ENCODE measurements at places on chromosomes 7 and 10. TPM values are rescaled to one million over a fixed set of nuclear protein-coding genes. Genes with fewer than 3 reads are reported as not detected.

The ASB13 gene
- total RNA-seq: 0.90 TPM

The GCK gene
- total RNA-seq: not detected

The LEP gene
- not detected for total RNA-seq

The PAOX gene
- total RNA-seq: 16.1 TPM

The GATA3 gene
- total RNA-seq: 0.80 TPM

The ASAH2 gene
- 1.4 TPM for total RNA-seq

The OR9A2 gene
- not detected for total RNA-seq

The FGFBP3 gene
- 0.35 TPM for total RNA-seq

The SPDYE9 gene
- not detected for total RNA-seq

The MOSPD3 gene
- total RNA-seq: 7.7 TPM

The FOXP2 gene
- 2.1 TPM for total RNA-seq

The CNPY1 gene
- not detected for total RNA-seq

The C10orf53 gene
- total RNA-seq: not detected

The ZCCHC24 gene
- total RNA-seq: 0.24 TPM

DNA sequence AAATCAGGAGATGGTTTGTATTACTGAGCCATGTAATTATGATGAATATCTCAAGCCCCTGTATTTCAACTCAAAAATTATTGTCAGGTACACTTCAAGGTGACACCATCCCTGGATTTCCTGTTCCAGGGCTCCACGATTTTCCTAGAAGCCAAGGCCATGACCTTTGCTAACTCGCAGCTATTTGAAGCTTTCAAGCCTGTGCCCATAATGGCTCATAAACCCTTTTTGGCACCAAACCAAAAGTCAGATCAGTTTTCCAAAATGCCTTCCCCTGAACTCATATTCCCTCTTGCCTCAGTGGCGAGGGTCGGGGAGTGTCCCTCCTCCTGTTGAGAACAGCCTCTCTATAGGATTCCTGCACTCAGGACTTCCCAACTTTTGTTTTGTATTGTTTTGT lies 70.8 kb downstream of the HIP1 start:
- no peak for DNase-seq

- no peak for DNase-seq
Observed at GRCh38 chr7:19617901-19618300, 90.9 kb downstream of the POLR1F start.

DNA sequence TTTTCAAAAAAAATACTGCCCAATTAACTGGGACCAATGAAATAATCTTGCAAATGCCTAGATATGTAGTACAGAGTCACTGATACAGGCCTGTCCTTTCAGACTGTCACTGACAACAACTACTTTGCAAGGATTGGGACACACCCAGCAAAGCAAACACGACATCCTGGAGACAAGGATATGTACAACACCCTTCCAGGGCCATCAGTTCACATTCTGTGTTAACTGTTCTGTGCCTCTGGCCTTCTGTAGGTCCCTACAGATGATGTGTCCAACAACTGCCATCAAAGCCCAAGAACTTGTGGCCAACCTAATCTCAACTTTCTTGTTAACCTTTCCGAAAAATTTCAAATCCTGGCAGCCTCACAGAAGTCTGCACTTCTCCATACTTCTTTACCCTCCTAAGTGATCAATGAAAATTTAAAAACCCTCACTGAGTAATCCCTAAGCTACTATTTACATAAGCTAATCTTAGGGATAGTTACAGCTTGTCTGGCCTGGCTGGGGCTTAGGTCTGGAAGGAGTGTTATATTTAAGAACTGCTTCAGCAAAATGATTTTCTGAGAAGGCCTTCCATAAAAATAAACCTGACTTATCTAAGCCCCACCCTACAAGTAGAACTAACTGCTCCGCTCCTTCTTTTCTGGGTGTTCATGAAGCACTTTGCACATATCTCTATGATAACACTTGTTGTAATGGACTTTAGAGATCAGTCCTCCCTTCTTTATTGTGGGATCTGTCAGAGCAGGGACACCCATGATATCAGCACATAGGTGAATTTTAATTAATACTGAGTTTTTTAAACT lies 21.0 kb downstream of the COBL start:
- DNase-seq: no peak

- no peak for DNase-seq
Observed at GRCh38 chr7:104185346-104185745, 22.5 kb downstream of the ORC5 start.

DNA sequence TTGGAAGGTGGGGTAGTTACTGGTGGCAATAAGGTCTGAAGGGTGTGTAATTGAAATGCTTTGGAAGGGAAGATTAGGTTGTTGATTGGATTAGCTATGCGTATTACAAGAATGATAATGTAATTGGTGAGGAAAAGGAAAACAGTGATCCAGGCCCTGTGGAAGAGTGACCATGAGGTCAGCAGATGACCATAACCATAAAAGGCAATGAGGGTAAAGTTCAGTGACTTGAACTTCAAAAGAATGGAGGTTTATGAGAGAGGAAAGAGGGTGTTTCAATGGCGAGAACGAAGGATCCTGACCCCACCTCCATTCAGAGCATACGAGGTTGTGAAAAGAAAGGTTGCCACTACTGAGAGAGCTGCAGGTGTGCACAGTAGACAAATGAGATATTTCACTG lies 439.7 kb downstream of the CCSER2 start:
- no peak for DNase-seq

GRCh38 chr10:70682920-70683600 lies 10.8 kb downstream of the ADAMTS14 start:
- no peak for DNase-seq

- DNase-seq: no peak
Observed at GRCh38 chr10:101216207-101217043, 12.8 kb downstream of the LBX1 start.

DNA sequence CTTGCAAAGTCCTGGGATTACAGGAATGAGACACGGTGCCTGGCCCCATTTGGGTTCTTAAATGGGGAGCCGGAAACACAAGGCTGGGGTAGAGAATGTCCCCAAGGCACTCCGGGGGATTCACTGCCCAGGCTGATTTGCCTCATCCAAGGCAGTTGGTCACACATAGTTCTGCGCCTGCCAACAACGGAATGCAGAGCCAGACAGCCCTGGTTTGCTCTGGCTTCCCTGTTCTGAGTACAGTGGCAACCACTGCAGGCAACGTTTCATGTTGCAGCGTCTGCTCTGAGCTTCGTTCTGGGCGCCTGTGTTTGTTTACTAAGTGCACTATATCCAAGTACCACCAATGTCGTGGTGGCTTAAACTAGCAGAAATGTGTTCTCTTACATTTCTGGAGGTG lies 61.7 kb upstream of the C1QL3 start:
- DNase-seq: no peak

- DNase-seq: no peak
Observed at GRCh38 chr7:97006055-97006815, 882 bp downstream of the DLX6 start.

DNA sequence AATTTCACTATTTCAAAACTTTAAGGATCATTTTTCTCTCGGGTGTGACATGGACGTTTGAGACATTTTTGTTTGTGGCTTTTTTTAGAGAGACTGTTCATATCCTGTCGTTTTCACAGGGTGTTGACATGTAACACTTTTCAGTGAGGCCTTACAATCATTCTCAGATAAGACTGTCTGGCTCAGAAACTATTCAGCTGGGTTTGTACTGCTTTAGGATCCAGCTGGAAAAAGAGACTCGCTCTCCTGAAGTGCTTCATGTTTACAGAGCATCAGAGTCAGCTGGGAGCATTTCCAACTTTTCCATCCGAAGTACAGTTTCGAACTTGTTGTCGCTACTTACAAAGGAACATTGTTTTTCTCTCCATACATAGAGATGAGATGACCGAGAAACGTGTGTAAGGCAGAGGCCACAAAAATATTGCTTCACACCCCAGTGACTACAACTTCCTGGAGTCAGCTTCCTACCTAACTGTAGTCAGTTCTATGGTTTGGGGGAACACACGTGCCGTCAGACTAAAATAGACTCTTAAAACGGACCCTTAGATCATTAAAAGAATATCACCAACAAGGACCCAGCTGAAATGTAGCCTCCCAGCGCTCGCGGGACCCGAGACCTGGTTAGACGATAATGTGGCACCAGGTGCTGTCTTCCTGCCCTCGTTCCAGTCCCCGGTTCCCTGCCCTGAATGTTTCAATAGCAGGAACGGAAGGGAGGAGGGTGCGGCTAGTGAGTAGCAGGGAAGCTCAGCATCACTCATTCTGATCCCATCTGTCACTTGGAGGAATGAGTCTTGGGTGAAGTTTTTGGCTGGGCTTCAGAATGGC lies 78.0 kb downstream of the MKI67 start:
- DNase-seq: no peak

DNA sequence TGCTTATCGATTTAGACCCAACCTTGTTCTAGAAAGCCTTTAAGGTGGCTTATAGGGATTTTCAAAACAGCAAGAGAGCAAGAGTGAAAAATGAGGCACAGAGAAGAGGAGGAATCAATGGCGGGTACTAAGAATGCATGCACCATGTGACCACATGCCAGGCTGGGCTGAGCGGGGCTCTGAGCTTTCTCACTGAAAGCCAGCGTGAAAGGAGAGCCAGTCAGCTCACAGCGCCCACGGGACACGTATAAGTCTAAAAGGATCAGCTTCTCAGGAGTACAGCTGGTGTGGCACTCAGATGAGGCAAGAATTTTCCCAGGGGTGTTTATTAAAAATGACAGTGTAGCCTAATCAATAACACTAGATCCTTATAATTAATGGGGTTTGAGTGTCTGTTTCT lies 114.3 kb downstream of the SLIT1 start:
- no peak for DNase-seq

DNA sequence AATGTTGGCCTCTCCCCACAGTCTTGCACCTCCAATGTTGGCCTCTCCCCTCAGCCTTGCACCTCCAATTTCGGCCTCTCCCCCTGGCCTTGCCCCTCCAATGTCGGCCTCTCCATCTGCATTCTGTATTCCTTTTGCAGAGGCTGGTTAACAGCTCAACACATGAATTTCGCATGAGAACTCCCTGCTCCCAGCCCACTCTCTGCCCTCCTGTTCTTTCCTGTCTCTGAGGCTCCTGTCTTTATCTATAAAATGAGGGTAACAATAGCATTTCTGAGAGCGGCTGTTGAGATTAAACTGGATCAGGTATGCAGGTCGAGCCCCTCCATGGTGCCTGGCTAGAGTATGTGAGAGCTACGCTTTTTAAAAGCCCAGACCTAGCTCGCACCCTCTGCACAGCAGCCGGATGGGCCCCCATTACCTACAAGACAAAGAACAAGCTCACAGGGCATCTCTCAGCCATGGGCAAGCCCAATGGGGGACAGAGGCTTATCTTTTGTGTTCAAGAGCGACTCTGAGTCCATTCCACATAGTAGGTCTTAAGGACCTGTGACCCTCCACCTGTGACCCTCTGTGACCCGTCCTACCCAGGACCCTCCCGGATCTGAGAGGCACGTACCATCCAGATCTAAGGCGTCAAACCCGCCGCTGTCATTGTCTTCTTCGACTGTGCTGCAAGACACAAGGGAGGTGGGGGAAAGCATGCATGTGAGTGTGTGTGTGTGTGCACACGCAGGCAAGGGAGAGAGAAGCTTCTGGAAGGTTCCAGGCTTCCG lies 82.2 kb upstream of the GNA12 start:
- no peak for DNase-seq

DNA sequence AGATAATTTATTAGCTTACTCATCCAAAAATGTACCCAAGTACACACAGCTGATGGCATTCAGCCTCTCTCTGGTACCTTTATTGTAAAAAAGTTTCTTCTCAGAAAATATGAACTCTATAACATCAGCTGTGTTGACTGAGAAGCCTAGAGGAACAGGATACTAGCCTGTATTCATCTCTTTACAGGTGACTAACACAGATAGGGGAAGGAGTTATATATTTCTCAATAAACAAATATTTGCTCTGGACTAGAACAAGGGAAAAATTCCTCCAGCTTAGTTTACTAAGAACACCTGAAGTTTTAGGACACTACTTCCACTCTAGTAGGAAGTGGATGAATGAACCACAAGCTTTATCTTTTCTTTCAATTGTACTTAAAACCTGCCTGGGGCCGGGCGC lies 67.8 kb downstream of the ZNF248 start:
- no peak for DNase-seq

- no peak for DNase-seq
Observed at GRCh38 chr10:104614245-104614831, 26.8 kb upstream of the SORCS3 start.

GRCh38 chr10:99573790-99574189 lies 41.0 kb downstream of the NKX2-3 start:
- no peak for DNase-seq

GRCh38 chr7:47803846-47804245 lies 144.4 kb downstream of the PKD1L1 start:
- DNase-seq: no peak

DNA sequence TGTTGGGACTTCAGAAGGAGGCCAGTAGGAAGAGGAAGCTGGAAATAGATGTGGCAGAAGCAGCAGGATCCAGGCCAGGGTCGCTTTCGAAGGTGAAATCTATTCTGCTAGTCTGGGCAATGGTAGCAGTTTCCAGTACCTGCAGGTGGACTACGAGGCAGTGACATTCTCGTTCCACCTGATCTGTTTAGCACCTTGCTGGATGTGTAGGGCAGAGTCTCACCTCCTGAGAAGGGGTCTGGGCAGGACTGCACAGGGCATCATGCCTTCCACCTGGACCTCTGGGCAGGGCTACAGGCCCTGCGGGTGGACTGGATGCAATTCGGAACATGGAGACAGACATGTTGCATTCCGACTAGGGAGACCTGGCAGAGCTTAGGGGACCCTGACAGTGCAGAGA lies 254.8 kb upstream of the ZNF32 start:
- DNase-seq: no peak

DNA sequence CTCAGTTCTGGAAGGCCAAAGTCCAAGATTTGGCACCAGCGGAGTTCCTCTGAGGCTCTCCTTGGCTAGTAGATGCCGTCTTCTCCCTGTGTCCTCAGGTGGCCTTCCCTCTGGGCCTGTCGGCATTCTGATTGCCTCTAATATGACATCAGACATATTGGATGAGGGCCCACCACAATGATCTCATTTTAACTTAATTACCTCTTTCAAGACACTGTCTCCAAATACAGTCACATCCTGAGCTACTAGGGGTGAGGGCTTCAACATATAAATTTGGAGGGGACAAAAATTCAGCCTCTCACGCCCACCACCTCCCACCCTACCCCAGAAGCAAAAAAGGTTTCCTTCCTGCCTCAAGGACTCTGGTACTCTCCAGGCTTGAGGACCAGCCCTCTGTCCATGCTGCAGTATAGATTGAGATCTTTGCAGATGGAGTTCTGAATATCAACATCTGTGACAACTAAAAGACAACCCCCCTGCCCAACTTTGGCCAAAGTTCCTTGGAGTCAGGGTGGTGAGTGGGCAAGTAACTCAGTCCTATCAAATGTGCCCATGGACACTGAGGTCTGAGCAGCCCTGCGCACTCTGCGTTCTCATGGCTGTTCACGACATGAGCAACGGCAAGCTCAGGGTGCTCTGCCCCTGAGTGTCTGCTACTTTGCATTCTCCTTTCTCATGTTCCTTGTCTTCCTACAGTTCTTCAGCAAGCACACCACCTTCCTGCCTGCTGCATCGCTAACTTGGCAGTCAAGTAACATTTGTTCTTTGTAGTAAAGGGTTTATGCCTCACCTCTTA lies 11.5 kb downstream of the TMEM176B start:
- DNase-seq: no peak

DNA sequence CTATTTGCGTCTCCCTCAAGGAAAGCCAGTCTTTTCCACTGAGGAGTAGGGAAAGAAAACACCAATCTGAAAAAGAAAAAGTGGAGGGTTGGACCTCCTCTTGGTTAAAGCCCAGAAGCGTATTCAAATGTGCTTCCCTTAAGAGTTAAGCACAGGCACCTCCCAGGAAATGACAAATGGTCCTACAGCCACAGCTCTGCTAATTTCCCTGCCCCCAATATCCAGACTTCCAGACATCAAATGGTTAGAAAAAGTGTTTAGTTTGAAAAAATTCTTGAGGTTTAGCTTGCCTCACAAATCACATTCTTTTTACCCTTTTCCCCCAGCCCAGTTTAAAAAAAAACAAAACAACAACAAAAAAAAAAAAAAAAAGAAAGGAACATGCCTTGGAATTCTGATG lies 19.0 kb upstream of the COL1A2 start:
- no peak for DNase-seq

Data from GM12878 (cell line).